ENCODE measurements at places on chromosomes 7 and 10.
A peak's percentile ranks its signal among the peaks of the same experiment; 100 is the strongest.

- DNase-seq: no peak
These were observed 453.4 kb upstream of the PODXL start for GRCh38 chr7:132009778-132010177.

DNA sequence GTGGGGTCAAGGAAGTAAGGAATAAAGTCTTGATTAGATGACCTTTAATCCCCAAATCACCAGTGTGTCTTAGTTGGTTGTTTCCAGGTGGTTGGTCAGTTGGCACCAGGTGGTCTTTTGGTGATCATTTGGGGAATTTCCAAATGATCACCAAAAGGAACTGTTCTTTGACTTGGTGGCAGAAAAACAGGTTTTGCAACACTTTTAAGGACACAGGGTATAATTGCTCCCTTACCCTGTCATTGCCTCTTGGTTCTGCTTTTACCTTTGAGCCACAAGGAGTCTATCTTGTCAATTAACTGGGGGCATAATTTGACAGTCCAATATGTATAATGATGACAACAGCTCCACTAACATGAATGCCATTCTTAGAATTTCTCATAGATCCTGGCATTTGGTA, 104.2 kb downstream of the ADK start:
- DNase-seq: no peak

DNA sequence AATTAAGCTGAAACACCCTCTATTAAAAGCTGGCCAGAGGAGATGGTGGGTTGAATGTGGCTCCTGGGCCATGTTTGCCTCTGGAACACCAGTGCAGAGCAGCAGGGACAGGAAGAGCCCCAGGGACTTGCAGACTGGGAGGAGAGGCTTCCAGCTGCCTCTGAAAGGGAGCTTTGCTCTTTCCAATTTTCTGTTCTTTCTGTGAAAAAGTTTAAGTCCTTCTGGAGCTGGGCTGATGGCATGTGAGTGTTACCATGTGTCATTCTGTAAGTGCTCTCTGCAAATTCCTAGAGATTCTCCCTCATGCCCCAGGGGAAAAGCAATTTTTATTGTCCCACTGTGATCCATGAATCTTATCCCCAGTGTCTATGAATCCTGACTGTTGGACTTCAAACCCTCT, 112.8 kb upstream of the LANCL2 start:
- DNase-seq: no peak

- no peak for DNase-seq
These were observed 30.8 kb upstream of the CACNB2 start for GRCh38 chr10:18109341-18109870.

DNA sequence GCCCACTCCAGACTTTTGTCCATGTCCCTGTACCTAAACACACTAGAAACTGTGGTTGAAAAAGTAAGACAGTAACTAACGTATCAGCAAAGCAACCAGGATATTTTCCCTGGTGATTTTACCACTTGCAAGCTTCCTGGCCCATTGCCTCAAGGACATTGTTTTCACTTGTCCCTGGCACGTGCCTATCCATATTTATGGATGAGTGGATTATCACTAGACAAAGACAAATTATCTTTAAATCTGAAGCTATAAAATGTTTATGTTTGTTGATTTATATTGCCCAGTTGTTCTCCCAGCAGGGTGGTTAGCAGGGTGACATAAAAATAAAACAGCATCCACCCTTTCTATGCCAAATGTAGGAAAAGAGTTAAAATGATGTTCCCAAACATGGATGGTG, 93.2 kb upstream of the STEAP1 start:
- no peak for DNase-seq

GRCh38 chr7:139618482-139619366, 95.2 kb downstream of the CLEC2L start:
- DNase-seq: no peak

DNA sequence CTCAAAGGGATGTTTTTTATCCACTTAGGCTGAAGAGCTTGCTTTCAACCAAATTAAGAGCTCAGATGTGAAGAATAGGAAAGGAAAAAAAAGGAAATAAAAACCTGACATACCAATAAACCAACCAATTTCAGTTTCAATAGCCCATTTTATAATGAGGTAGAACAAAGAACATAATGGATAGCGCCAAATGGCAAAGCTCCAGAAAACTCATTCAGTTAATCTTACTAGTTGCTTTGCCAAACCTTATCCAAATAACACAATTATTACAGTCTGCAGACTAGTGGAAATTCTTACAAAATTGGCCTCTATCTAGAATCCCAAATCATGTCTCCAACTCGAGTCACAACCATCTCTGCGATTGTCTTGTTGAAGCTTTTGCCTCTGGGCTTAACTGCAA, 337.0 kb downstream of the CRPPA start:
- DNase-seq: no peak

DNA sequence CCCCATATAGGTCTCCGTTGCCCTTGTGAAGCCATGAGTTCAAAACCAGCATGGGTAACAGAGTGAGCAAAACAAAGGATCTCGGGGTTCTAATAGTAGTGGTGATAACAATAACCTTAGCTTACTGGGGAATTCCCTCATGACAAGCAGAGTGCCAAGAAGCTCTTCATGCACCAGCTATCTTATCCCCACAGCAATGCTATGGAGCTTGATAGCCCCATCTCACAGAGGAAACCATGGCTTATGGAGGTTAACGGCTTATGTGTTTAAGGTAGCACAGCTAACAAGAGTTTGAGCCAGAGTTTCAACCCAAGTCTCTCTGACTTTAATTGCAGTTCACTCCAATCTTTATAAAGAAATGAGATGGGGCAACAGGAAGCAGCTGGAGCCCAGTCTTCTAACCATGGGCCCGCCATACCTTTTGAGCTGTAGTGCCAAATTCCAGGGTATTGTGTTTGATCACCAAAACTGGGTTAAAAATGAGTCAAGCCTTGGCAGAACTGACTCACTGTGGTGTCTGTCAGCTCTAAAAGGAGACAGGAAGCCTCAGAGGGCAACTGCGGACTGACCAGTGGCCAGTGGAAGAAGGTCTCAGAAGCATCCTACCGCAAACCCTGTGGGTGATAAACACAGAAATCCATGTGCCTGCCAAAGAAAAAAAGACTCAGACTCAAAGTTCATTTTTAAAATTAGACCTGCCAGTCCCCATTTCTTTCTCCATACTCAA, 16.5 kb upstream of the PLAU start:
- no peak for DNase-seq

GRCh38 chr7:636396-636795, 90.1 kb upstream of the DNAAF5 start:
- peak; percentile 30 for DNase-seq

DNA sequence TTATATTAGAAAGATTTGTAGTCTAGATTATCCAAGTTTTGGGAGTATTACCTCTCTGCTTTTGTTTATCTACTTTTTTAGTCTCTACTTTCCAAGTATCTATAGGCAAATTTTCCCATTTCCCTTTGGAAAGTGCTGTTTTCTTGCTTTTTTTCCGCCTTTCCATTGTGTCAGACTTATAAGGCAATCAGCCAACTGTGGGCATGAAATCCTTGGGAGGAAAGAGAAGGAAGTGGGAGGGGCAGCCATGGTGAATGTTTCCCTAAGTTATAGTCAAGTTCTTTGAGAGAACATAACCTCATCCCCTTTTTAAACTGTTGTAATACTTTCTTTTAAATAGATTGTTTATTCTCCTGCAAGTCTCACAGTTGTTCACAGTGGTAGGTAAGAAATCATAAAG, 52.6 kb downstream of the PTEN start:
- DNase-seq: no peak

DNA sequence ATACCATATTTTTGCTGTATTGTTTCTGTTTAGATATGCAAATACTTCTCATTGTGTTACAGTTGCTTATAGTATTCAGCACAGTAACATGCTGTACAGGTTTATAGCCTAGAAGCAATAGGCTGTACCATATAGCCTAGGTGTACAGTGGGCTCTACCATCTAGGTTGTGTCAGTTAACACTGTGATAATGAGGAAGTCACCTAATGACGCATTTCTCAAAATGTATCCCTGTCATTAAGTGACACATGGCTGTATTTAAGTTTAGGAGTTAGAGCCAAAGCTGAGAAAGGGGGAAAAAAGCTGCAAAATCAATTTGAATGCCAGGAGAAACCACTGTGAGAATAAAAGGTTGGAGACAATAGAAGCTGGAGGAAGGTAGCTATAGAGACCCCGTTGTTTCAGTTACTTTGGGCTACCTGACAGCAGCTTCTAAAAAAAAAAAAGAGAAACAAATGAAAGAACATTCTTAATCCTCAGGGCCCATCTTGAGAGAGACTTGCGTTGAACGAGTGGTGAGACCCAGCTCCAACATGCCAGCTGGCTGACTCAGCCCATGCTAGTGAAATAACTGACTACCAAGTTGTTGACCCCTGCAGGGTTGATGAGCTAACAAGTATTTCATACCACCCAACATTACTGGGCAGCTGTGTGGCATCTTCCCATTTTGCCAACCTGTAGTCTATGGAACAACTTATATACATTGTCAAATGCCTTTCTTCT, 8.7 kb downstream of the STARD3NL start:
- DNase-seq: no peak

GRCh38 chr7:136009488-136010079, 32.4 kb upstream of the MTPN start:
- no peak for DNase-seq

DNA sequence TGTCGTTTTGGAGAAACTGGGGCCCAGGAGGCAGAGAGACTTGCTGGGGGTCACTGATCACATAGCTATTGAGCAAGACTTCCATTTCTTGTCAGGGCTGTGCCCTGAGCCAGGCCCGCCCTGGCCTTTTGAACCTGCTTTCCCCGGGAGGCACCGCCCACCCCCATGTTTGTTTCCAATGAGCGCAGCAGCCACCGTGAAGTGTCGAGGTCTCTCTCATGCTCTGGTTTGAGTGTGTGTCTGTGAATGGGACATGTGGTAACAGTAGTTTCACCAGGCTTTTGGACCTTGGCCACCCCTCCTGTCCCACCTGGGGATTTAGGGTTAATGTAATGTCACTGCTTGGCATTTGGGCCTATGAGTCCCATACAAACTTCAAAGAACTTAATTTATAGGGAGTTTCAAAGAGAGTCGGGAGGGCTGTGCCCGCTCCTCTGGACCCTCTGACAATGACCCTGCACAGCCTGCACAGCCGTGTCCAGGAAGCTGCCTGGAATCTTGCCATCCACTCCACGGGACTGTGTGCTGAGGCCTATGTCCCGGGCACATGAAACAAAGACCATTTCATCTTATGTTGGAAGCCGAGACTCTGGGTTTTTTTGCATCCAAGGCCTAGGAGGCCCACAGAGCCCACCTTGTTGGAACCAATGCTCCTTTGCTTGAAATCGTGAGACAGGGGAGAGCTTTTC, 6.3 kb downstream of the PRF1 start:
- no peak for DNase-seq

- DNase-seq: no peak
These were observed 104.1 kb downstream of the PHF14 start for GRCh38 chr7:11077816-11078215.

- no peak for DNase-seq
These were observed 22.7 kb downstream of the SLC35G1 start for GRCh38 chr10:93916257-93917063.

DNA sequence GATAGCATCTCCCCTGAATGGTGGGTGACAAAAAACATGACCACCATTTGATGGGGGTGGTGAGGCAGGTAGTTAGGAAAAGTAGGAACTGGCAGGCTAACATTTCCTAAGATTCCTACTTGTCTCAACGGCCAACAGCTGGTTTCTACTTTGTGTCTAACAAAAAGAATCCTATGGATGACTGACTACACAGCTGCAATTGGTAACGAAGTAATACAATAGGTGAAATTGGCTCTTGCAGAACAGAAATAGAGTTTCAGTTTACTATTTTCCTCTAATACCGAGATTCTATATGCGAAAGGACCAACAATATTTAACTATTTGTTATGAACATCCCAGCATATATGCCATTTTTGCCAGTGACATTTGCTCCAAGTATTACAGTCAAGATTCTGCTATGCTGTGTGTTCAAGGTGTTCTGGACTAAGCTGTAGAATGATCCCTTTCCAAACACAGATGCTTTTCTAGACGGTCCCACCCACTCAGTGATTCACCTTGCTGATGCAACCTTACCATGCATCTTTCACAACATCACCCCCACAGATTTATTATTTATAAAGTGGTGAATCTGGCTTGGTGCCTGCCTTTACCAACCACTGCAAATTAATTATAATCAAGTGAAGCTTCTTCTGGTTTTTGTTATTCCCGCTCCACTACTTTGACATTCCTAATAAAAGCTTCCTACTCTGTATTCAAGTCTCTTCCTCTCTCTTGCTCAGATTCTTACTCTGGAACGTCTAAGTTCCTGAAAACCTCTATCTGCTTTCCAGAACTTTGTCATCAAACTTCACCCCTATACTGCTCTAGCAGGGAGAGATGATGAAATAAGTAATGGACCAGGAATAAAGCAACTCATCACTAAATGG, 16.8 kb downstream of the BBIP1 start:
- peak; percentile 24 for DNase-seq

DNA sequence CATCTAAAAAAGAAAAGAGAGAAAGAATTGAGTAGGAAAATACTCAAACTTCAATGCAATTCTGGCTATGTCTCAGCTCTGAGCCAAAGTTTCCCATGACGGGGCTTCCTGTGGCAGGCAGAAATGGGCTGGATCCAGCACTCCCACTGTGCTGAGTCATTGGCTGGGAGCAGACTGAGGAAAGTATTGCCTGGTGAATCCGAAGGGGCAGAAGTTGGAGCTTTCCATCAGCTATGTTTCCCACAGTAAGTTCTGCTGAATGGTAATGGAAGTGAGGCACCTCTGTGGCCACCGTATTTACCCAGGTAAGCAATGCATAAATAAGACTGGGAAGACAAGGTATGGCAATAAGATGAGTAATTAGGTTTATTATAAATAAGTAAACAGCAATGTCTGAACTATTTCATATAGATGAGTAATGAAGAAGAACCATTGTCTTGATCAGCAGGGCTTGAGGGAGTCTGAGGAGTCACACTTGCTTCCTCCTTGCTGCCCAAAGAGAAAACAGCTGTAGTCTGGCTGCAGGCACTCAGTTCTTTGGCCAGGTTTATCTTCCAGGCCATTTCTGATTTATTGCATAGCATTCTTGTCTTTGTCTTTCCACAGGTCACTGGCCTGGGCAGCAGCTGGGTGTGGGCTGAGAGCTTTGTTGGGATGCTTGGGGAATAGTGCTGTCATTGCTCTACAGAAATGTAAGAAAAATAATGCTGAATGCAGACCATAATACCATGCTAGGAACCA, 255.3 kb downstream of the DNAJB9 start:
- no peak for DNase-seq

DNA sequence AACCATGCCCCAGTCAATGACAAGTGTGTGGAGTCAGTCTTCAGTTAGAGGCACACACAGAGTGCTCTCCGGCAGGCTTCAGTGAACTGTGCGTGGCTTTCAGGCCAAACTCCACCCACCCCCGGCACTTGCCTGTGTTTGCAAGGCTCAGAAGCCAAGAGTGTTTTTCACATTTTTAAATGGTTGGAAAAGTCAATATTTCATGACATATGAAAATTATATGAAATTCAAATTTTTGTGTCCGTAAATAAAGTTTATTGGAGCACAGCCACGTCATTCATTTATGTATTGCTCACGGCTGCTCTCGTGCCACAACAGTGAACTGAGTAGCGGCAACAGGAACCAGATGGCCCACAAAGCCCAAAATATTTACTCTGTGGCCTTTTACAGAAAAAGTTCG, 104.7 kb downstream of the SFMBT2 start:
- DNase-seq: no peak

All from stimulated activated CD8-positive, alpha-beta memory T cell treated with anti-CD3 and anti-CD28 coated beads, Interleukin-4, amount 100 ng/mL, for 4 hours (primary cell).